ENCODE measurements at places on chromosomes 12 and 14.

DNA sequence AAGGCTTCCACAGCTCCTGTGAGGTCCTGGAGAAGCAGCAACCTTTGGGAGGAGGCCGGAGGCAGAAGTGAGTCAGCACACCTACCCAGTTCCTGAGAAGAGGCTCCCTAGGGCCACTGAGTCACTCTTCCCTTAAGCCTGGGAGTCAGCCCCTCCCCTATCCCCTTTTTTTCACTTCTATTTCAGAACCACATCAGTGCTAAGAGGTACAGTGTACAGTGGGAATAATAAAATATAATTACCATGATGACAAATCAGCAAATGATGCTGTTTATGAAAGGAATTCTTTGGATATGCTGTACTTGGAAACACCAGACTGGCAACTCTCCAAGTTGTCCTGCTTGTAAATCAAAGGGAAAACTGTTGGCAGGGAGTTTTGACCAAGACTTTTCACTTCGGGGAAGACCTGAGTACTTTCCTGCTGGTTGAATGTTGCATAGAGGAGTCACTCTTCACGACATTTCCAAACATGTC lies 7.8 kb upstream of the TBPL2 start:
- peak; percentile 60 for DNase-seq

- no peak for DNase-seq
Measured at GRCh38 chr12:47907851-47908454, 3.2 kb upstream of the VDR start.

- DNase-seq = no peak
Measured at GRCh38 chr12:104677441-104678089, 220.8 kb downstream of the CHST11 start.

- DNase-seq = no peak
Measured at GRCh38 chr14:72495668-72496067, 398.2 kb downstream of the DPF3 start.

DNA sequence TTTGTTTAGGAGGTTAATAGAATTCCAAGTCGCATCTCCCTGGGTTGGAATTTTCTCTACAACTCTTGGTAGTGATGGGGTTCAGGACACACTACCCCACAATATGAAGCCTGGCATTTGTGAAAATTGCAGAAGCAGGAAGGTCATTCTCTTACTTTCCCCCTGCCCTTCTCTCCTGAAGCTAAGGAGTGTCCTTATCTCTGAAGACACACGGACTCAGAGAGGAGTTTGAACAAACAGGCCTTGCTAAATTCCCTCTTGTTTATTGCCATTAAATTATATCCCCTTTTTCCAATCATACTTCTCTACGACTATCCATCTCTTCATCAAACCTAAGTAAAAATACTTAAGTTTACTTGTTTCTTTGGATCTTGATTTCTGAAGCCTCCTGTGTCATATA lies 443.0 kb downstream of the RAD51B start:
- no peak for DNase-seq

DNA sequence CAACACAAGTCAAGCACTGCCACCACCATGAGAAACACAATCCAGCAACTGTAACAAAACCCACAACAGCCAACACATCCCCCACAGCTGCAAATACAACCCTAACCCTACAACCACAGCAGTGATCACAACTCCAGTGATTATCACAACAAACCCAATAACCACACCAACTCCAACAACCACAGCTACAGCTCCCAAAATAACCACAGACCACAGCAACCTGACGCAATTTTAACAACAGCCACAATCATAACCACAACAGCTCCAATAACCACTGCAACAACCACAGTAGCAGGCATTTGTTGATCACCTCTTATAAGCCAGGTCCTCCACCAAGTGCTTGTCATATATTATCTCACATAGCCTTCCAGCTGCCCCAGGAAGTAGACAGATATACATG lies 42.2 kb upstream of the FAM181A start:
- no peak for DNase-seq

GRCh38 chr14:76773188-76773885 lies 12.1 kb downstream of the VASH1 start:
- DNase-seq = no peak

- no peak for DNase-seq
Measured at GRCh38 chr12:92803903-92804302, 101.1 kb downstream of the PLEKHG7 start.

- peak; percentile 9 for DNase-seq
Measured at GRCh38 chr14:35390577-35391387, 13.8 kb downstream of the NFKBIA start.

DNA sequence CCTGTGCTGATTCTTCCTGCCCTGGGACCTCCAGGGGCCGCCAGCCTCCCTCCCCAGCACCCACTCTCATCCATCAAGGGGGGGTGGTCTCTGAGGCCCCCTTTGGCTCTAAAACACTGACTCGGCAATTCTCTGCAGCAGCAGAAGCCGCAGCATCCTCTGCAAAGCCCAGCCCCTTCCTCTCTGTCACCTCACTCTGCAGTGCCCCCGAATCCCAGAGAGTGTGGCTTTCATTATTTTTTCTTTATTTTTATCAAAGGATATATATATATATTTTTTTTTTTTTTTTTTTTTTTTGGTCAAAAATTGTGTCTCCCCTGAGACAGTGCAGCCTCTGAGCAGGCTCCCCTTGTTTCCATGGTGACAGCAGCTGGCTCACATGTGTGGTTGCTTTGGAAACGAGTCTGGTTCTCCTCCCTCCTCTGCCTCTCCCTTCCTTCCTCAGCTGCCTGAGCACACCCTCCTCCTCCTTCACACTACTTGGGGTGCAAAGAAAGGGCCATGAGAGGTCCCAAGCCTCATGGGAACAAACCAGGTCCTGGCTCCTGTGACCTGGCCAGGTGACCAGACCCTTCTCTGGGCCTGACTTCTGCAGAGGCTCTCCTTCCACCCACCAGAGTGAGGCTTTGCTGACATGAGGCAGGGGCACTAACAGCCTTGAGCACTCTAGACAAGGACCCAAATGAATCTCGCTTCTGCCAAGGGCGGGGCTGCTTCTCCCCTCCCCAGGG lies 100.5 kb downstream of the LRRC74A start:
- DNase-seq = peak; percentile 75

- DNase-seq = no peak
Measured at GRCh38 chr12:43011383-43011926, 421.9 kb upstream of the PRICKLE1 start.

DNA sequence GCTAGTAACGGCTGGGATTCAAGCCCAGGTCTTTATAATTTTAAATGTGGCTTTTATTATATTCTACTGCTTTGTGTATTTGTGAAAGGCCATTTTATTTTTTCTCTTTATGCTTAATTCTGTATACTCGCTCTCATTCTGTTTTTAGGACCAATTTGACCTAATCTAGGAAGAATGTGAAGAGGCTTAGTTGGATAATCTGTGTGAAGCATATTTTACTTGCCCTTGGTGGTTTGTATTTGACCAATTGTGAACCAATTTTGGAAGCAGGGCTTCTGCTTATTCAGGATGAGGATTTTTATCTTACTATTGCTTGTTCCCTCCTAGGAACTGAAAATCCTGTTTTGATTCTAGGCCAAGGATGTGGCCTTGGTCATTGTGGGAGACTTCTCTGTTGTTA lies 113.1 kb downstream of the TTC6 start:
- no peak for DNase-seq

DNA sequence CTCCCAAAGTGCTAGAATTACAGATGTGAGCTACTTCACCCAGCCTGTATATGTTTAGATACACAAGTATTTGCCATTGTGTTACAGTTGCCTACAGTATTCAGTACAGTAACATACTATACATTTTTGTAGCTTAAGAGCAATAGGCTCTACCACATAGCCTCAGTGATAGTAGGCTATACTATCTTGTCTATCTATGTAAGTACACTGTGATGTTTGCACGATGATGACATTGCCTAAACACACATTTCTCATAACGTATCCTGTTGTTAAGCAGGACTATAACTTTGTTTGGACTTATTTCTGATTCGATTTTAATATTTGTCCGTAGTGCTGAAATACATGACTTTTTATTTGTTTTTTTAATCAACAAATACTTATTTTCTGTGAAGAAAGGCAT lies 129.2 kb downstream of the PCNX1 start:
- DNase-seq = no peak

DNA sequence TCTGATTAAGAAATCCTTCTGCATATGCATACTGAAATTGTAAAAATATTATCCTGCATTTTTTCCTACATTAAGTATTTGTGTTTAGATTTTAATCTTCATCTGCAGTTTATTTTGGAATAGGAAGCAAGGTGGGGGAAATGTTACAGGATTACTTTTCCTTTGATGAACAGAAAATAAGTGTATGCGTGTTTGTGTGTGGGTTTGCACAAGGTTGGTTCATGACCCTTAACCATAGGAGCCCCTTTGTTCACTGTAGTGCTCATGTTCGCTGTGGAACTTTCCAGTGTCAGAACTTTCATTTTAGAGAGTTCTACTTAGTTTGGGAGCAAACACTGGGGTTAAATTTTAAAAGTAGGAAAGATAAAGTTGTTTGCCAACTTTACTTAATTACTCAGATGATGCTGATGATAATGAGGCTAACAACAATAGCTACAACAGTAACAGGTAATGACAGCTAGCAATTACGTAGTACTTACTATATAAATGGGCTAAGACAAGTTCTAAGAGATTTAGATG lies 6.4 kb upstream of the A2M start:
- DNase-seq = no peak

DNA sequence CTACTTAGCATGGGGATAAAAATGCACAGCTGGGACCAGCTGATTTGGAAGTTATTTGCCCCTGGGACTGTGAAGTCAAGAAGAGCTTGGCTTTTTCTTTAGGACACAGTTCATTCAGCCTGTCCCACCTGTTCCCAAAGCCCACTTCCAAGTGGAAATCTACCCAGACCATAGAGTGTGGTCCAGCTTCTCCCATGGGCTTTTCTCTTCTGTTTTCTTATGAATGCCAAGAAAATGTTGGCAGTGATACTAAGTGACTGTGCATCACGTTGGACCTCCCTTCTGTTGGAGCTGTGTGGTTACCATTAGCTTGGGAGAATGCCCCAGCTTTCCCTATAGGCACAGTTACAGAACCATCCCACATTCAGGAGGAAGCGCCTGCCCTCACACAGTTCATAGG lies 89.4 kb downstream of the NT5DC3 start:
- no peak for DNase-seq

- DNase-seq = no peak
Measured at GRCh38 chr12:63085120-63085519, 65.9 kb downstream of the AVPR1A start.

- no peak for DNase-seq
Measured at GRCh38 chr14:79320561-79320960, 890.7 kb downstream of the DIO2 start.

DNA sequence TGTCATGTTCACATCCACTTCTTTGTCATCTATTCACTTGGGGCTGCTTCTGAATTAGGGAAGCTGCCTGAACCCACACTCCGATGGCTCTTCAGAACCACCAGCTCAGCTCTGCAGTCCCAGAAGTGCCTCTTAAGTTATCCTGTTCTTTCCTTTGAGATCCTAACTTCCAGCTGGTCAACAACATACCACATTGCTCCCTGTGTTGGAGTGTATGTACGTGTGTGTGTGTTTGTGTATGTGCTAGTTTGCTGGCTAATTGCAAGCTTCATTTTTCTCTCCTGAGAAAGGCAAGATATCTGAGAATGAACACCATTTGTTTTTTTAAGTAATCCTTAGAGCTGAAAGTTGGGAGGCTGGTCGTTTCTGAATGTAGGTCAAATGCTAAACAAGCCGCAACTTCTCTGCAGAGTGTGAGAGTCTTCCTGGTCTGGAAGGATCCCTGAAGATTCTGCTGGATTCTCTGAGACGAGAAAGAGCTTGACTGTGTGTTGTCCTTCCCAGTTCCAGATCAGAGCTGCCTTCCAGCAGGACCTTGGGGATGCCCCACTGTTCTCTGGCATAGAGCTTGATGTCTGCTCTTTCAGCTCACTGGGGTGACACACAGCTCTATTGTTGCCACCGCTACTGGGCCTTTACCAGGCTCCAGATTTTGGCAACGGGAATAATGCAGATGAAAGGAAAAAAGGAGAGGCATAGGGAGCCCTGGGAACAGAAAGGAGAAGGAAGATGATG lies 839 bp downstream of the GSG1 start:
- DNase-seq = no peak

GRCh38 chr14:99530407-99531155 lies 49.4 kb downstream of the CCNK start:
- DNase-seq = no peak

DNA sequence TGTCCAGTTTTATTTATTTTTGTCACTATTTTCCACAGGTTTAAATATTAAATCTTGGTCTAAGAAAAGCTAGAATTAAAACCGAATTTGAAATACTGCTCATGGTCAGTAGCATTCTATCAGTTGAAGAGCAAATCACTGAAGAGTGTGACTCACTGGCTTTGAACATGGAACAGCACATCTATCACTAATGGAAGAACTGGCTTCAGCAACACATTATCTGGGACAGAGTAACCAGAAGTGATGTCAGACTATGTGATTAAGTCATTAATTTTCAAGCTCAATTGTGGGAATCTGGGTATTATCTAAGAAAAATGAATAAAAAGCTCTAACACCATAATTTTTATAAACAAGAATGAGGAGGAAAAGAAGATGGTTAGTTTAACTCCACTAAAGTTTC lies 527.5 kb downstream of the TMTC2 start:
- no peak for DNase-seq

DNA sequence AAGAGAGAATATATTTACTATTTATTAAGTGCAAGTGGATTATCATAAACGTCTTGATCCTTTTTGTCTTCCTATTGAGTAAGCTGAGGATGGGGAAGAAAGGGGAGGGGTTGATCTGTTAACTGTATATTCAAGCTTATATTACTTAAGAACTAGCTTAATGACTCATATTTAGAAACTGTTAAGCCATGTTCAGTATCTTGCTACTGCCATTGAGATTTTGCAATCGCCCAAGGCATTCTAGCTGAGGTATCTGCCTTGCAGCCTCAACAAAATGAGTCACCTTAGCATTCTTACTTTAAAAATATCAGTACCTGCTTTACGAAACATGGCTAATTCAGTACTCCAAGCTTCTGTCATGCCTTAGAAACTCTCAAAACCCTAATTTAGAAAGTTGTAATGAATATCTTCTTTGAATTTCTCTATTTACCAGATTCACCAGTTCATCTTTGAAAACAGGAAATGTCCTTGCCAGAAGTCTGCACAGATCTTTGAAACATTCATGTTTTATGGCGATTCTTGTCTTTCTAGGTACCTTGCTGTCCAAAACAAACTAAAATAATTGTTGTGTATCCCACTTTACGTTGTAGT lies 76.1 kb downstream of the ALG10B start:
- no peak for DNase-seq

GRCh38 chr12:58731096-58731495 lies 189.2 kb downstream of the LRIG3 start:
- DNase-seq = no peak

GRCh38 chr12:52043386-52044212 lies 7.6 kb upstream of the NR4A1 start:
- no peak for DNase-seq

GRCh38 chr14:61379639-61380184 lies 58.3 kb downstream of the PRKCH start:
- no peak for DNase-seq

DNA sequence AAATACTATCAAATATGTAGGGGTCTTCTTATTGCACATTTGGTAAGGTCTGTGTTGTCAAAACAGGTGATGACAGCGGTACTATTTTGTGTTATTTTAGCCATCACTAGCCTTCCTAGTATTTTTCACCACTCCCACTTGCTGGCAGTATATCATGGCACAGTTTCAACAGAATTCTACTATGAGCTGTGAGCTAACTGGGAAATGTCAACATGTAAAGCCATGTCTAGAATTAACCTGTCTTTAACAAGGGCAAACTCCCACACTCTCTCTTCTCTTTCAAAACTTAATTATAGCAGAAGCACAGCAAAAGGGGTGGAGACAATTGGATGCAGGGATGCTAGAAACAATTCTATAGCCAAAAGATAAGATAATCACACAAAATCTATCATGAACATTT lies 253.4 kb downstream of the PAX9 start:
- DNase-seq = peak; percentile 57

- DNase-seq = no peak
Measured at GRCh38 chr12:96189781-96190180, 4.4 kb upstream of the ELK3 start.

Measured in COR-L47 (cell line).